Heart right ventricle (tissue), 16 donors: ENCODE measurements at places on chromosomes 13 and 19. TPM values are rescaled to one million over a fixed set of nuclear protein-coding genes. Genes with fewer than 3 reads are reported as not detected.

DNA sequence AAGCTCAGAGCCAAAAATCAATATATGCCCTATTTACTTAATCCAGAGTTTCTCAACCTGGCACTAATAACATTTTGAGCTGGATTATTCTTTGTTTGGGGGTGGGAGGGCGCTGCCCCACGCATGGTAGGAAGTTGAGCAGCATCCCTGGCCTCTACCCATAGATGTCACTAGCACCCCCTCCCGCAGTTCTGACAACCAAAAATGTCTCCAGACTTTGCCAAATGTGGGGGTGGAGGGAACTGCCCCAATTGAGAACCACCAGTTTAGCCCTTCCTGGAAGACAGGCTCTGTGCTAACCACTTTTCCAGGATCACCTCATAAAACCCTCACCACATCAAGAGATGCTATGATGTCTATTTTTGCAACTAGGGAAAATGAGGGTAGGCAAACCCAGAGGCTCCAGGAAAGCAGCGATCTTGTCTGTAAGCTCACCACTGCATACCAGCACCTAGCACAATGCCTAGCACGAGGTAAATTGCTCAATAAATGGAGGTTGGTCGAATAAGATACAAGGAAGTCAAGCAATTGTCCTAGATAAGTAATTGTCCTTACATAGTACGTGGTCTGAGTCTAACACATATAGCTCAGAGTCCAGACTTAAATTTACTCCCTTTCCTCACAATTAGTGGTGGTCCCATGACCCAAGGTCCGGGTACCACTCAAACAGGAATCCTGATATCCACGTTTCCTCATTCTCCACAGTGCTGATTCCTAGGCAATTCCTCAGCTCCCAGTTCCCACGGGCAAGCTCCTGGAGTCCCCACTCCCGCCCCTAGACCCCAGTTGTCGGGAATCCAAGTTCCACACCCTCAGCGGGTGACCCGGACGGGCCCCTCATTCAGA, 892 bp downstream of the TRIR start:
- DNase-seq = no peak

DNA sequence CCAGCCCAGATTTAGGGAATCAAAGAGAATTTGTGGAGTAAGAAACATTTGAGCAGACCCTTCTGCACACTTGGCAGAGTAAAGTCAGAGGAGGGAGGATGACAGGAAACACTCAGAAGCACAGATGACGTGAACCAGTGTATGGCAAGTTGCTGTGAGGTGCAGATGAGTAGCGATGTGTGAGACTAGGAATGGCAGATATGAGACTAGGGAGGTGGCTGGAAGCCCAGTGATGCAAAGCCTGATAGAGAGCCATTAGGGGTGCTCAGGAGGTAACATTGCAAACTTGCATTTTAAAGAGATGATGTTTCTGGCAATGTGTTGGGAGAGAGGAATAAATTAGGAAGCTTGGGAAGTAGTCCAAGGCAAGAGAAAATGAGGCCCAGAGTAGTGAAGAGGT, 44.0 kb downstream of the PCDH17 start:
- no peak for DNase-seq

GRCh38 chr13:110872768-110873638, 41.9 kb downstream of the ANKRD10 start:
- no peak for DNase-seq

GRCh38 chr19:1862424-1863327, 703 bp downstream of the KLF16 start:
- DNase-seq = peak; percentile 61

- no peak for DNase-seq
These were observed 80.6 kb downstream of the KDM4B start for GRCh38 chr19:5049561-5049960.

DNA sequence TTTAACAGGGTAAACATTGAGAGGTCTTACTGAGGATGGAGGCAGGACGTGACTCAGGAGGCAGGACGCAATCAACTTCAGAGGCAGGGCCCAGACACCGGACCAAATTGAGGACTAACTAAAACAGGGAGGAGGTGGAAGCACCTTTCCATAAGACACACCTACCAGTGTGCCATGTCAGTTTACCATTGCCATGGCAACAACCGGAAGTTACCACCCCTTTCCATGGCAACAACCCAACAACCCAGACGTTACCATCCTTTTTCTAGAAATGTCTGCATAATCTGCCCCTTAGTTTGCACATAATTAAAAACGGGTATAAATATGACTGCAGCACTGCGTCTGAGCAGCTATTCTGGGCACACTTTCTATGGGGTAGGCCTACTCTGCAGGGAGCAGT, 53.5 kb upstream of the SOX21 start:
- DNase-seq = no peak

NXNL1 gene
- total RNA-seq = not detected

DNA sequence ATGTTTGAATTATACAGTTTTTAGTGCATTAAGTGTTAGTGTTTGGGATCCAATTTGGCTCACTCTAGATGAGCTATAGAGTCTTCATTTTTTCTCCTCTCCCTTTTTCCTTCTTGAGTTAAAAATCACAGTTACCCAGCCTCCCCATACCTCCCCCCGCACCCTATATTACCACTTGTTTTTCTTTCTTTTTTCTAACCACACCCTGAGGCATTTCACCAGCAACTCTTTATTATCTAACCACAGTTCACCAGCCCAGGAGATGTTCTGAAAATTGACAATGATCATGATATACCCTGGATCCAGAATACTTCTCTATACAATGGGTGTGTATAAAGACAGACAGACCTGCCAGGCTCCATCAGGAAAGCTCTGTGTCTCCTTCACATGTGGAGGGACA, 86.5 kb upstream of the UBL3 start:
- DNase-seq = no peak

GJB6 gene
- not detected for total RNA-seq

DNA sequence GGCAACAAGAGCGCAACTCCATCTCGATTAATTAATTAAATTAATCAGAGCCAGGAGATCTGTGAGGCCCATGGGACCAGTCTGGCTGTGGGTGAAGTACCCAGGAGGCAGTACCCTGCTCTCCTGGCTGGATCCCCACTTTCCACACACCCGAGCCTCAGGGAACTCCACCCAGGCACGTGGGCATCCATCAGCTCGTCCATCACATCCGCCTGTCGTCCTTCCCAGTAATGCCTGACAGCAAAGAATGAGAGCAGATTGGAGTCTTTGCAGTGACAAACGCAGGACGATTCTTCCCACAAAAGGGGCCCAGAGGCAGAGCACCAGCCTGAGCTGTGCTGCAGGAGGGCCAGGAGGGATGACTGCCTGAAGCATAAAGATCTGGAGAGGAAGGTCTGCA, 35.8 kb downstream of the VSTM2B start:
- DNase-seq = no peak

A1BG gene
- 2.2 TPM for total RNA-seq

- no peak for DNase-seq
These were observed 64.8 kb downstream of the MIPEP start for GRCh38 chr13:23824371-23824770.

CAPN12 gene
- total RNA-seq = 1.5 TPM

MPHOSPH8 gene
- 34.8 TPM for total RNA-seq

PGLYRP1 gene
- total RNA-seq = not detected

GRCh38 chr19:11576227-11576626, 1.2 kb downstream of the ACP5 start:
- DNase-seq = no peak

DNA sequence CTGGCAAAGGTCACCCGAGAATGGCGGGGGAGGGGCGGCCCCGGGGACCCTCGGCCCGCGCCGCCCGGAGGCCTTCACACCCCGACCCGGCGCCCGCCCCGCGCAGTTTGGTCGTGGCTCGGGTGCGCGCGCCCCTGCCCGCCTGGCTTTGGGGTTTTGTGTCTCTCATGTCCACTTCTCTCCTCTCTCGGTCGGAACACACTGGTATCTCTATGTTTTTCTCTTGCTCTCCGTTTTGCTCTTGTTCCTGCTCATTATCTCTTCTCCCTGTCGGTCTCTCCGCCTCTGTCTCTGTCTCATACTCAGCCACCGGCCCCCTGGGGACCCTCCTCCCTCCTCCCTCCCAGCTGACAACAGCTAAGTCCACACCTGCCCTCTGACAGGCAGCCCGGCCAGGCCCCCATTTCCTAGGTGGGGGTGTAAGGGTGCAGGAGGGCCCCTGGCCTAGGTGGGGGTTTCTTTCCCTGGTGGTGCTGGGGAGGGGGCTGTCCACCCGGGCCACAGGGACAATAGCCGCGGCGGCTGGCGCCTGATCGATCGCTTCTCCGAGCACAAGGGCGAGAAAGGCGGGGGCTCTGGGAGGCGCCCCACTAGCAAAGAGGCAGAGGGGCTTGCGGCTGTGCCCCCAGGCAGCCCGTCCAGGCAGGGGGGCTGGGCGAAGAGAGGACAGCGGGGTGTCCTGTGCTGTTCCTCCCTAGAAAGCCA, 2.3 kb downstream of the ONECUT3 start:
- no peak for DNase-seq

DNA sequence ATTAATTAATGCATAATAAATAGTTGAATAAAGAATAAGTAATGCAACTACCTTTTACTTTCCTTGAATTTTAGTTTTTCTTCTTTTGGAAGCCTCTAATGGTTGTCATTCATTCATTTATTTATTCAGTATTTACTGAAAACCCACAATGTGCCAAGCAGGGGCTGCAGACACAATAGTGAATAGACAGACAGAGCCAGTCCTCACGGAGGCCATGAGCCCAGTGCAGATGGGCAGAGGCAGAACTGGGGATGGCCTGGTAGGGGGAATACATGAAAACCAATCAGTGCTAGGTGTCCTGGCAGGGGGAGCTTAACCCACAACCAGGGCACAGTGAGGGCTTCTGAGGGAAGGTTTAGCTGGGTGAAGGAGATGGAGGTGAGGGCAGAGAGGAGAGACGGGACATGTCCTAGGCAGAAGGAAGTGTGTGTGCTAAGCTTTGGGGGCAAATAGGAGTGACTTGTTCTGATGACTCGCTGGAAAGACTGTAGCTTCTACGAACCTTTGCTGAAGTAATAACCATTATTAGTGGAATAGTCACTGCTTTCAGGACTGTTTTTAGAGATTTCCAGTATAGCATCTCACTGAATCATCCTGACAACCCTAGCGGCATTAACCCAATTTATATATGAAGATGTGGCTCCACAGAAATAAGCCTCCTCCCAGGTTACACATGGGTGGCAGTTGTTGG, 55.9 kb downstream of the ERCC5 start:
- DNase-seq = no peak

IL11 gene
- total RNA-seq = not detected

DNA sequence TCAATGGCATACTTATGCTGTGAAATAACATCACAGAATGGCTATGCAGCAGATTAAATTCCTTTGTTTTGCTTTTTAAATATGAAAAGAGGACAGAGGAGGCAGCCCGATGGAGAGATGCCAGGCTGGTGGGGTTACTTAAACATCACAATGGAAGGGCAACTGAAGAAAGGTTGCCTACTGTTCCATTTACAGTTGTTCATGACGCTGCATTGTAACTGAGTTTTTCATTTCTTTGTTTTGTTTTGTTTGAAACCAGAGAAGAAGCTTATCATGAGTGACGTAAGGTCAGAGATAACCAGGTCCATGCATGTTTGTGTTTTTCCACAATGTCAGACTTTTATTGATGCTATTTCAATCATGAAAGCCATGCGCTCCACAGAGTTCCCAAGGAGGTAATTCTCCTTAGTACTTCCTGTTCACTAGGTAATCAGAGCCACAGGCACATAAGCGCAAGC, 273.8 kb downstream of the LHFPL6 start:
- DNase-seq = no peak
